ENCODE measurements at places on chromosomes 2 and 18.

DNA sequence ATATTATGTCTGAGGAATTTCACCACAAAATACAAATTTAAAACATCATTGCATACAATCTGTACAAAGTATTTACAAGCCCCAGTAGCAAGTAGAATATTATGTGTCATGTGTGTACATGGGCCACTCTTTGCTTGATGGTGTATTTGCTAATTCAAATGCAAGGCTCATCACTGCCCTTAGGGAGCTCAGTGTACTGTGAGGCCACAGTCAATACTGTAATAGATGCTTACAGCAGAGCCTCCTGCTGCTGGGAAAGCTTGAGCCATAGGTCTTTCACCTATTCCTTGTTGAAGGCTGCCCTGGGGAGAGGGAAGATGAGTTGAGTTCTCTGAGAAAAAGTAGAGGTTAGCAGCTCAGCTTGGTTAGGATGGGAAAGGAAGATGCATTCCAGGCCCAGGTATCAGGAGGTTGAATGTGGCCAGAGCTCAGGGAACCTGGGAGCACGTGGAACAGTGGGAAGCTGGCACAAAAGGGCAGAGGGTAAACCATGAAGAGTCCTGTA lies 189.6 kb downstream of the LRP1B start:
- no peak for DNase-seq

GRCh38 chr2:239878686-239879085 lies 146.5 kb downstream of the NDUFA10 start:
- no peak for DNase-seq

DNA sequence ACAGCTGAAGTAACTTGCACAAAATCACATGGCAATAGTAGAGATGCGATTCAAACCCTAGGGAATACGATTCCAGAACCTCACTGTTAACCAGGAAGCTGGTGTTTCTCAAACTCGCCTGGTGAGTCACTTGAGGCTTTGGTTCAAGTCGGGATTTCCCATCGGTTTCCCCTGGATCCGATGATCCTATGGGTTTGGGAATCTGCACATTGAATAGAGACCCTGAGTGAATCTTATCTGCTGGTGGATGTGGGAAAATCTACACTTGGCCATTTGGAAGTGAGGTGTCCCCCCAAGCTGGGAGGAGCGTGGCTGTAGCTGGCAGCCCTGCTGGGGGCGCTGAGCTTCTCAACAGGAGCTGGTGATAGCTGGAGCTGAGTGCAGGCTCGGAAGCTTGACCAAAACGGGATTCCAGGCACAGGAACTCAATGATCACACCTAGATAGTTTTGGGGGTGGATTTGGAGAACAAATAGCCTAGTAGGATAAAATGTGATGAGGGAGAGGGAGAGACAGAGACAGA lies 135.4 kb downstream of the PRKCE start:
- no peak for DNase-seq

DNA sequence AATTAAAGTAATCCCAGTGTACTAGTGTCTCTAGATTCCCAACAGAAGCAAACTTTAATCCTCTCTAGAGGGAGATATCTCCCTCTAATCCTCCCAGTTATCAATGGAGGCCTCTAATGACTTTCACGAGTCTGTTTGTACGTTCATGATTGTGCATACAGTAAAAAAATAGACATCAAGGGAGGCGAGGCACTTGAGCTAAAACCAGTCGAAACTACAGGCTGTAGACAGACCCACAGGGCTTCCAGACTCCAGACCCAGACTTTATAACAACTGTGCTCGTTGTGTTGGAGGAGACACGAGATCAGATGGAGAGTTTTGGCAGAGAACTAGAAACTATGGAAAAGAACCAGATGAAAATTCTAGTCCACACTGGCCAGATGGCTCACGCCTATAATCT lies 7.0 kb downstream of the DGKD start:
- no peak for DNase-seq

- no peak for DNase-seq
Measured at GRCh38 chr18:7358989-7359726, 128.3 kb downstream of the LRRC30 start.

GRCh38 chr2:224389317-224389716 lies 12.6 kb downstream of the FAM124B start:
- no peak for DNase-seq

DNA sequence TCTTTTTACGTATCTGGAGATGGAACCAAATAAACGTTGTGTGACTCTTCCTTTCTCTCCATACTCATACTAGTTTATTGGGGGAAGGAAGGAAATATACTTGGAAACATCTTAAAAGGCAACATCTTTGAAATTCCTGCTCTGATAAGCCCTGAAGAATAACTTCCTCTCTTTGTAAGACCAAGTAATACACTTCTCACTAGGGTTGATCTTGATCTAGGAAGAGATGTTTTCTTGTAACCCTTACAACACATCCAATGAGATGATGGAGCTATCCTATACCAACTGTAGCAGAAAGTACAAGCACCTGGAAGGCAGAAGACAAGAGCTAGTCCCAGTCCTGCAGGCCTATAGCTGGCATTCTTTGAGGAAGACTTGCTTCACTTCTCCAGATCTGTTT lies 2.0 kb downstream of the ANKRD44 start:
- DNase-seq: no peak

GRCh38 chr2:10992023-10992791 lies 80.5 kb downstream of the KCNF1 start:
- no peak for DNase-seq

DNA sequence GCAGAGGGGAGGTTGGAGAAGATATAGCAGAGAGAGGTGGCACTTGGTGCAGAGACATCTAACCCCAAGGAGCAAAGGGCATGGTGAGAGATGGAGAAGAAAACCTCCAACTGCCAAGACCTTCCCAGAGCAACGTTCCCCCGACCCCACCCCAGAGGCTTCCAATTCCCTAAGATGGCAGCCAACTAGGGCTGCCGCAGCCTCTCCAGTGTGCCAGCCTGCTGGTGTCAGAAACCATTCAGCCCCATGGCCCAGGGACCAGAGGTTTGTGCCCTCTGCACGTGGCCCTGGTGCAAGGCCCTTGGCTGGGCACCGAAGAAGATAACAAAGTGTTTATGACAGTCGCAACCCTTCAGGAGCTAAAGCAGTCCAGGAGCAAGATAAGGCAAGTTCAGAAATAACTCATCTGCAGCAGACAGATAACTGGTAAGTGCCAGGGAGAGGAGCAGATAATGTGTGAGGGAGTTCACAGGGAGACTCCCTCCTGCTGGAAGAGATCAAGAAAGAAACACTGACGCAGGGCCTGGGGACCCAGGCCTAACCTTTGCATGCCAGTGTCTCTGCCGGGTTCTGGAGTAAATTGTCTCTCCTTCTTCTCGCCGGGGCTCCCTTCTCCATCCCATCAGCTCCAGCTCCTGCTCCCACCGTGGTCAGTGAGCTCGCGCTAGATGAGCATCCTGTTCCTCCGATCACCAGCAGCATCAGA lies 66.1 kb upstream of the ID2 start:
- no peak for DNase-seq

DNA sequence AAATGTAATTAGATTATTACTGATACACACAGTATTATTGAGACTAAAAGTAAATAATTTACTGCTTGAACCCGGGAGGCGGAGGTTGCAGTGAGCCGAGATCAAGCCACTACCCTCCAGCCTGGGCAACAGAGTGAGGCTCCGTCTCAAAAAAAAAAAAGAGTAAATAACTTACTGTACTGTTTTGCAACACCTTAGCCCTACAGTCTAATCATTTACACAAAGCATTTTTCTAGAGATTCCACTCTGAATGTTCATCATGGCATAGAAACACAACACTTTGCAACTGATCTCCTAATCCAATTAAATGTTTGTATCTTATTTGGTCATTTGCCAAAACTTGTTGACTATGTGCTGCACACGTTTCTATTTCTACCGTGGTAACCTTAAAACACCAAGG lies 23.4 kb upstream of the RMP24 start:
- no peak for DNase-seq

DNA sequence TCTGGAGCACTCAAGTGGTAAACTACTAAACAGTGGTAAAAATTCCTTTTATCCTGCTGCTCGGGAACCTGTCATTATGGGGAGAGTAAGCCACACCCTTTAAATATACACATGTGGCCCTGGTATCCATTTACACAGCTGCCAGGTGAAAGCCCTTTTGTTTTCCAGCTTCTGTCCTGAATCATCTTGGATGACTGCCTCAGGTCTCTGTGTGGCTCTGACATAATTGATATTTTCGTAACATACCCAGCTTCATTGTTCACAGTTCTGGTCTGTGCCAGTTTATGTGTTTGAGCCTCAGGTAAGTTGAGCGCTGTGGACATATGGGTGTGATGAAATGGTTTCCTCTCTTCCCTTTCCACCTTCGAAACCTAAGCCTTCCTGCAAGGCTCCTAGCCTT lies 15.7 kb upstream of the TTC39C start:
- DNase-seq: no peak

DNA sequence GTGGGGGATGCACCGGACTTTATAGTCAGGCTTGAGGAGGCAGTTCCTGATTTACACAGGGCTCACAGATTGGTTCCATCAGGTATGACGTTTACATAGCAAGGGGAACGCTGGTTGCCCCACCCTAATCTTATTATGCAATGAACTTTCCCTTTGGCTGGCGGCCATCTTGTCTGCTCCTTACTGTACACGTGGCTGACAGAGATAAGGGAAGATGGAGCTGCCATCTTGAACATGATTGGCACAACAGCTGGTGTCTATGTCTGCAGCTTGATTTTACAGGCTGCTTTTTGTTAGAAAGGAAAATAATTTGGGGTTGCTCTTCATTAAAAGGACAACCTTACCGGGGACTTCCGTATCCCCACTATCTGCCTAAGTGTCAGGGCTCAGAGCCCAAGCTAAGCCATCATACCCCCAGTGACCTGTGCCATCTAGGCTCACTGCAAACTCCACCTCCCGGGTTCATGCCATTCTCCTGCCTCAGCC lies 33.5 kb upstream of the ATG16L1 start:
- DNase-seq: no peak
